ENCODE measurements at places on chromosomes 1 and 21. TPM values are rescaled to one million over a fixed set of nuclear protein-coding genes. Genes with fewer than 3 reads are reported as not detected.
A peak's percentile ranks its signal among the peaks of the same experiment; 100 is the strongest.

GRCh38 chr21:25115021-25115420, 492.3 kb downstream of the MRPL39 start:
- DNase-seq, result no peak
- H3K27ac ChIP-seq, result no peak overlapping the region
- no peaks in the 10 kb centered on the region for H3K4me1 ChIP-seq
- no peak overlapping the region for H3K4me3 ChIP-seq
- no peaks in the 10 kb centered on the region for H3K27me3 ChIP-seq
- no peaks in the 10 kb centered on the region for H3K36me3 ChIP-seq

- H3K36me3 ChIP-seq, result no peaks in the 10 kb centered on the region
- no peaks in the 10 kb centered on the region for H3K27me3 ChIP-seq
- no peak for DNase-seq
These were observed 54.0 kb downstream of the KIAA0040 start for GRCh38 chr1:175138579-175138978.

DNA sequence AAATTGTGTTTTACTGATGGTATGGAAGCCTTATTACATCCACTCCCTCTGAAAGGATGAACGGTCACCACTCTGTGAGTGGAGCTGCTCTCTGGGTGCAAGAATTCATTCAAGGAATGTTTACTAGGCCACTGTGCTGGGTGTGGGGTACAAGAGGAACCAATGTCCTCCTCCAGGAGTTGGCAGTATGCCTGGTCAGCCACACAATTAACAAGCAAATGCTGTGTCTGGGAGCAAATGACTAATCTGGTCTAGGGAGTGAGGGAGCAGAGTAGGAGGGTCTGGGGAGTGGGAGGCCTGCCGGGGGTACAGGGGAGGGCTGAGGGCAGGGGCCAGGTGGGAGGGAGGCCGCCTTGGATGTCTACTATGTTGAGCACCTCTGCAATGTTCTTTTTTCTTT, 27.2 kb upstream of the TDRD10 start:
- H3K4me1 ChIP-seq, result peaks cover 24% of the 10 kb centered on the region
- H3K27me3 ChIP-seq, result no peaks in the 10 kb centered on the region
- H3K4me3 ChIP-seq, result no peak overlapping the region
- peak; percentile 92 for DNase-seq

GRCh38 chr1:25992689-25993171, 5.1 kb downstream of the PAFAH2 start:
- DNase-seq, result no peak
- H3K4me1 ChIP-seq, result peaks cover 8% of the 10 kb centered on the region
- H3K36me3 ChIP-seq, result no peaks in the 10 kb centered on the region

GRCh38 chr1:26608895-26609294, 79.3 kb downstream of the RPS6KA1 start:
- no peaks in the 10 kb centered on the region for H3K4me1 ChIP-seq
- no peaks in the 10 kb centered on the region for H3K27me3 ChIP-seq
- no peak for DNase-seq
- no peaks in the 10 kb centered on the region for H3K36me3 ChIP-seq
- H3K4me3 ChIP-seq, result no peak overlapping the region

GRCh38 chr21:14591882-14592281, 45.8 kb upstream of the SAMSN1 start:
- no peak overlapping the region for H3K27ac ChIP-seq
- no peak overlapping the region for H3K4me3 ChIP-seq
- DNase-seq, result no peak
- H3K36me3 ChIP-seq, result no peaks in the 10 kb centered on the region
- no peaks in the 10 kb centered on the region for H3K4me1 ChIP-seq

DNA sequence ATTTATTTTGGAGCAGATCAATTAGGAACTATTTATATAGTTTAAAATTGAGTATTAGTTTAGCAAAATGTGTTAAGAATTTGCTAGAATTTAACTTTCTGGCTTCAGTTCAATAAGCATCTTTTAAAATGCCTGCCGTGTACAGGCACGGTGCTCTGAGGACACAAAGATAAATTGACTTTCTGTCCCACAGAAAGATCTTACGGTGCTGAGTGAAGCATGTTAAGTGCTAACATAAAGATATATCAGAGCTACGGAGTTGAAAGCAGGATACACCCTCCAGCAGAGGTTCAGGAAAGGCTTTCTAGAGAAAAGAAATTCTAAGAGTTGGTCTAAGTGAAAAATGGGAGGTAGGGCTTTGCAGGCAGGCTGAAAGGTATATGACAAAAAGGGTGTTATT, 305.4 kb downstream of the GRIK1 start:
- H3K4me1 ChIP-seq, result no peaks in the 10 kb centered on the region
- no peak overlapping the region for H3K27ac ChIP-seq
- H3K4me3 ChIP-seq, result no peak overlapping the region

The MAEL gene
- total RNA-seq, result not detected

The NADK gene
- 62.1 TPM for total RNA-seq

The RPTN gene
- total RNA-seq, result not detected

The UBL4B gene
- not detected for total RNA-seq

The LCE1C gene
- total RNA-seq, result not detected
